ENCODE measurements at places on chromosomes 2 and 18.

GRCh38 chr2:197077336-197077735 lies 150.8 kb upstream of the PGAP1 start:
- no peak for DNase-seq
- peak overlapping the region; percentile 7 for H3K27ac ChIP-seq
- no peak overlapping the region for H3K4me3 ChIP-seq
- H3K36me3 ChIP-seq, result peaks cover 74% of the 10 kb centered on the region

DNA sequence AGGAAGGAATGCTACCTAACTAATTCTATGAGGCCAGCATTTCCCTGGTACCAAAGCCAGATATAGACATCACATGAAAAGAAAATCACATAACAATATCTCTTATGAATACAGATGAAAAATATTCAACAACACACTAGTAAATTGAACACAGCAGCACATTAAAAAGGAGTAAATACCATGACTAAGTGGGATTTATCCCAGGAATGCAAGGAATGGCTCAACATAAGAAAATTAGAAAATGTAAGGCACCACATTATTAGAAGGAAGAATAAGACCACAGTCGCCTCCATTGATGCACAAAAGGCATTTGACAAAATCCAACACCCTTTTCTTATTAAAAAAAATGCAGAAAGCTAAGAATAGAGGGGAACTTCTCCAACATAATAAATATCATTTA lies 133.9 kb downstream of the TTC32 start:
- DNase-seq, result no peak
- H3K27me3 ChIP-seq, result no peaks in the 10 kb centered on the region

DNA sequence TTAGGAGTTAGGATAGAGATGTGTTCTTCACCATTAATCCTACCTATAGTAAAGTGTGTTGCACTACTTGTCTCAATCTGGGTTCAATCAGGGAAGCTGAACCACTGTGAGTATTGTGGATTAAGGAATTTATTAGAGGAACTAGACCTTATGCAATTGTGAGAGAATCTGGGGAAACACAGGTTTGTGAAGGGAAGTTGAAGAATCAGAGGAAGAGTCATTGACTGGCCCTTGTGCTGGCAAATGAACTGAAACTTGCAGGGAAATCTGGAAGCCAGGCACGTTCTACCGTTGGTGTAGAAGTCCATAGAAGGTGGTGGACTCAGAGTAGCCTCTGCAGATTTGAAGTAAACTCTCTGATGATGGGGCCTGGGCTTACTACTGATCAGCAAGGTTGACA lies 44.7 kb upstream of the HK2 start:
- H3K4me1 ChIP-seq, result no peaks in the 10 kb centered on the region
- H3K27me3 ChIP-seq, result peaks cover 9% of the 10 kb centered on the region
- no peaks in the 10 kb centered on the region for H3K36me3 ChIP-seq
- H3K4me3 ChIP-seq, result no peak overlapping the region

- H3K4me3 ChIP-seq, result no peak overlapping the region
- H3K4me1 ChIP-seq, result no peaks in the 10 kb centered on the region
- no peaks in the 10 kb centered on the region for H3K36me3 ChIP-seq
- DNase-seq, result no peak
Observed at GRCh38 chr2:88220718-88221117, 50.6 kb downstream of the THNSL2 start.

GRCh38 chr18:65751155-65752085 lies 608 bp downstream of the CDH7 start:
- no peak overlapping the region for H3K27ac ChIP-seq
- H3K27me3 ChIP-seq, result peaks cover 21% of the 10 kb centered on the region
- H3K36me3 ChIP-seq, result no peaks in the 10 kb centered on the region
- H3K4me1 ChIP-seq, result no peaks in the 10 kb centered on the region
- DNase-seq, result no peak

DNA sequence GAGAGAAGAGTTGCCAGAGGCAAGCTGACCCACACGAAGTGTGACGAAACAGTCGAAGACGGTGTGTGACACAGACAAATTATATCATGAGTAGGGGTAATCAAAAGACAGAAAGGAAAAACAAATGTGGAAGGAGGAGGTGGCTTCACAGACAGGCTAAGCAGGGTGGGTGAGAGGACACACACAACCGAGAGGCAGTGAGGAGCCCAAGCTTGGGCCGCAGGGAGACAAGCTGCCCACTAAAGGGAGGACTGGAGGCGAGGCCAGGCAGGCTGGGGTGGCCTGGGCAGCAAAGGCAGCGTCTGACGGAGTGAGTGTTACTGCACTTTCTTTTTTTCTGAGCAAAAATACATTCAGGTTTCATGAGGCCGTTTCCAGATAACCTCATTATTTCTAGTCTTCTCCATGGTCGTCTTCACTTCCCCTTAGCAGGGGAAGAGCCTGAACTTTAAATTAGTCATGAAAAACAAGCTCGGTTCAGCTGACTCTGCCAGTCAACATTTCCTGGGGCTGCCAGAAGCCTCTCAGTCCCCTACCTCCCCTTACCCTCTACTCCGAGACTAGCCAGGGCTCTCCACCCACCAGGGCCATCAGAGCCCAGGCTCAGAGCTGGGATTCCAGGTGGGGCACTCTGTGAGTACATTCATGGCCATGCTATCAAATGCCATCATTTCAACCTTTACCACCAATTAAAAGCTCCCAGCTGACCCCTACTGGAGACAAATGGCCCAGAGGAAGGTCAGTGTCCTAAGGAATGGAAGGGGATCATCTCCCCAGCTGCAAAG lies 13.8 kb upstream of the ZFP36L2 start:
- peaks cover 5% of the 10 kb centered on the region for H3K36me3 ChIP-seq
- H3K27me3 ChIP-seq, result no peaks in the 10 kb centered on the region
- no peak overlapping the region for H3K4me3 ChIP-seq

DNA sequence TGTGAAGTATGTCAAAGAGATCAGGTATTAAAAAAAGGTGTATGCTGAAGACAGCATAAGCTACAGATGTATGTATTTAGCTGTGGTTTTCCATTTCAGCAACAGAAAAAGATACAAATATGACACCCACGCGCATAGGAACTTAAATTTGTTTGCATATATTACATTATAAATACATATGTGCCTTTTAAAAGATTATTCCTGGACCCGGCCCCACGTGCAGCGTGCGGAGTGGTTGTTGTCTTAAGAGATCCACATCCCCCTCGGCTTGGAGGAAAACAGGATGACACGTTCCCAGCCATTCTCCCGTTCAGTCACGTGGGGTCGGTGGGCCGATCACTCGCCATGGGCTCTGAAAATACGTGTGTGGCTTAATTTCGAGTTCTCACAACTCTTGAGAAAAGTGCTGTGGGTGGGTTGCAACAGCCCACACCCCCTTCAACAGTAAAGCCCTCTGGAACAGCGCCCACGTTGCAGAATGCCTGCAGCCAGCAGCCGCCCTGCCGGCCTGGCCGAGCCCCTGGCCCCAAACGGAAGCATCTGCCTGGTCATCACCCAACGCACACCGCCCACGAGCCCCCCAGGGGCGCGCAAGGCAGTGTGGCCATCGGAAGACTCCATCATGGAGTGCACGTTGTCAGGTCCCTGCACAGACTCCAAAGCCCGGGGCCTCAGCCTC lies 18.6 kb upstream of the KCNG2 start:
- no peak overlapping the region for H3K4me3 ChIP-seq
- no peaks in the 10 kb centered on the region for H3K36me3 ChIP-seq
- no peak overlapping the region for H3K27ac ChIP-seq
- no peaks in the 10 kb centered on the region for H3K4me1 ChIP-seq
- H3K27me3 ChIP-seq, result peaks cover 12% of the 10 kb centered on the region
- no peak for DNase-seq

DNA sequence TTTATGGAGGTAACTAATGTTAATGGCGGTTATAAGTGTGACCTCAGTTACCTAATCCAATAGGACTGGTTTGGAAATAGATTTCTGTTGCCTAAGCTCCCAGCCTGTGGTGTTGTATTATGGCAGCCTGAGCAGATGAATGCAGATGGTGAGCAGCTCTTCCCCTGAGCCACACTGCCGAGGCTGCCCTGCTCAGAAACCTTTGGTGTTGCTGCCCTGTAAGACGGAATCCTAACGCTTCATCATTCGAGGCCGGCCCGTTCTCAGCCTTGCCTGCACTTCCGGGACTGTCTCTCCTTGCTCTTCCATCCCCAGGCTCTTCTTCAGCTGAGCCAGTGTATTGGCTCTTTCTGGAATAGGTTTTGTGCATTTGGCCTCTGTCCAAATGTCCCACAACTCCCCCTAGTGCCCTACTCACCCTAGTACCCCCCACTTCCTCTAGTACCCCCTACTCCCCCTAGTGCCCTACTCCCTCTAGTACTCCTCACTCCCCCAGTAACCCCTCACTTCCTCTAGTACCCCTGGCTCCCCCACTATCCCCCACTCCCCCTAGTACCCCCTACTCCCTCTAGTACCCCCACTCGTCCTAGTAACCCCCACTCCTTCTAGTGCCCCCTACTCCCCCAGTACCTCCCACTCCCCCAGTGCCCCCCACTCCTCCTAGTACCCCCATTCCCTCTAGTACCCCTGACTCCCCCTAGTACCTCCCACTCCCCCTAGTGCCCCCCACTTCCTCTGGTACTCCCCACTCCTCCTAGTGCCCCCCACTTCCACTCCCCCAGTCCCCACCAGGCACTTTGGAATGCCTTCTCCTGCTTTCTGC lies 106.0 kb upstream of the TAF1B start:
- H3K4me3 ChIP-seq, result no peak overlapping the region
- peaks cover 2% of the 10 kb centered on the region for H3K36me3 ChIP-seq
- DNase-seq, result no peak
- peaks cover 43% of the 10 kb centered on the region for H3K4me1 ChIP-seq

- no peak overlapping the region for H3K27ac ChIP-seq
- H3K27me3 ChIP-seq, result peaks cover 6% of the 10 kb centered on the region
- no peak for DNase-seq
- H3K4me3 ChIP-seq, result no peak overlapping the region
Observed at GRCh38 chr2:39483534-39483933, 46.4 kb upstream of the MAP4K3 start.

- H3K27me3 ChIP-seq, result no peaks in the 10 kb centered on the region
- H3K36me3 ChIP-seq, result peaks cover 41% of the 10 kb centered on the region
- peak overlapping the region; percentile 83 for H3K4me3 ChIP-seq
- H3K4me1 ChIP-seq, result peaks cover 35% of the 10 kb centered on the region
Observed at GRCh38 chr2:25251422-25252273, 83.3 kb upstream of the POMC start.

GRCh38 chr18:39835303-39836030 lies 2119.6 kb upstream of the PIK3C3 start:
- H3K27ac ChIP-seq, result no peak overlapping the region
- DNase-seq, result no peak
- H3K36me3 ChIP-seq, result no peaks in the 10 kb centered on the region
- H3K4me3 ChIP-seq, result no peak overlapping the region
- no peaks in the 10 kb centered on the region for H3K4me1 ChIP-seq

GRCh38 chr2:105180491-105180972 lies 61.0 kb upstream of the GPR45 start:
- H3K4me1 ChIP-seq, result no peaks in the 10 kb centered on the region
- H3K27me3 ChIP-seq, result peaks cover 2% of the 10 kb centered on the region
- no peaks in the 10 kb centered on the region for H3K36me3 ChIP-seq
- no peak overlapping the region for H3K4me3 ChIP-seq
- DNase-seq, result no peak

DNA sequence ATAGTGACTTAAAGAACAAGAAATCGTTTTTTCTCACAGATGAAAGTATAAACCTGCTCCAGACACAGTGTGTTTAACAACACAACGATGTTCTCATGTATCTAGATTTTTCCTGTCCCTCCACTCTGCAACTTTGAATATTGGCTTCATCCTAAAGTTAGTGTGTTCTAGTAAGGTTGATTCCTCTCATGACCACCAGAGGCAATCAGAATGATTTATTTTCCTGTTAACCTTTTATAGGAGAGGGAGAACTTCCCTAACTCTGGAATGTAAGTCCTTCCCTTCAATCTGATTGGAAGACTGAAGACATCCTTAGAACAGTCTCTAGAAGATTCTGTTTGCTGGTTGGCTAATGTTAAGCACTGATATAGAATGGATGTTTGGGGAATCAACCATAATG lies 41.0 kb upstream of the TAF4B start:
- no peaks in the 10 kb centered on the region for H3K27me3 ChIP-seq
- H3K27ac ChIP-seq, result no peak overlapping the region
- H3K4me1 ChIP-seq, result peaks cover 11% of the 10 kb centered on the region
- no peaks in the 10 kb centered on the region for H3K36me3 ChIP-seq

- peak overlapping the region; percentile 69 for H3K4me3 ChIP-seq
- peaks cover 46% of the 10 kb centered on the region for H3K4me1 ChIP-seq
- H3K27ac ChIP-seq, result peak overlapping the region; percentile 98
- no peaks in the 10 kb centered on the region for H3K27me3 ChIP-seq
Observed at GRCh38 chr2:161077367-161078210, 82.6 kb upstream of the TANK start.

- no peak overlapping the region for H3K4me3 ChIP-seq
- peaks cover 33% of the 10 kb centered on the region for H3K27me3 ChIP-seq
- no peaks in the 10 kb centered on the region for H3K36me3 ChIP-seq
- DNase-seq, result no peak
- no peak overlapping the region for H3K27ac ChIP-seq
- H3K4me1 ChIP-seq, result peaks cover 3% of the 10 kb centered on the region
Observed at GRCh38 chr2:43832457-43832856, 6.2 kb downstream of the ABCG5 start.

DNA sequence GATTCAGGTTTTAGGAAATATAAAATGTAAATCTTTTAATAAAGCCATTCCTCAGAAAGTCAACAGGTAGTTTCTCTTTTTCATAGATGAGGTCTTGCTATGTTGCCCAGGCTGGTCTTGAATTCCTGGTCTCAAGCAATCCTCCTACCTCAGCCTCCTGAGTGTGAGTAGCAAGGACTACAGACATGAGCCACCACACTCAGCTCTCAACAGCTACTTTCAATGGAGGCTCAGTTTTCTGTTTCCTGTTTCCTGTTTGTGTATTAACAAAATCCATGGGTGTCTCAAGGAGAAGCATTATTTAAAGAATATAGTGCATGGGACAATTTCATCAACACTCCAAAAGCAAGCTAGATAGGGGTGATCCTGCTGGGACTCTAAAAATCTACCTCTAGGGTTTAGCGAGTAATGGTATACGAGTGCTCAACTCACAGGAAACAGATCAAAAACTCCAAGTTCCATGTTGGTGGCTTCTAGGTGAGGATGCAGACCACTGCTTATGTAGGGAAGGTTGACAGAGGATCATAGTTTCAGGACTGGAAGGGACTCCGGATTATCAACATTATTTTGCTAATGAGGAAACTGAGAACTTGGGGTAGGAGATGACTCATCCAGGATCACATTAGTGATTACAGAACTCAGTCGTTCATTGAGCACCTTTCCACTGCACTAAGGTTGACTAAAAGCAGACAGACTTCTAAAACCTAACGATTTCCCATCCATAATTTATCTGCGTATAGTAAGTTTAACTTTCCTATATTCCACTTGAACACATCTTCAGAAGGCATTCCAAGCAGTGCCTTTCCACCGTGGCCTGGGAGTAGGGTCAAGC lies 61.7 kb upstream of the WIPF1 start:
- H3K4me3 ChIP-seq, result no peak overlapping the region
- no peak for DNase-seq
- peaks cover 43% of the 10 kb centered on the region for H3K4me1 ChIP-seq
- peak overlapping the region; percentile 59 for H3K27ac ChIP-seq
- no peaks in the 10 kb centered on the region for H3K27me3 ChIP-seq
- H3K36me3 ChIP-seq, result peaks cover 19% of the 10 kb centered on the region
